ENCODE measurements at places on chromosomes 13 and 19.

GRCh38 chr13:60398379-60398891, 1.4 kb downstream of the TDRD3 start:
- no peak for DNase-seq

GRCh38 chr19:52231154-52231910, 38.1 kb upstream of the ZNF766 start:
- DNase-seq = no peak

- no peak for DNase-seq
Measured at GRCh38 chr19:44824761-44825160, 15.9 kb downstream of the BCAM start.

DNA sequence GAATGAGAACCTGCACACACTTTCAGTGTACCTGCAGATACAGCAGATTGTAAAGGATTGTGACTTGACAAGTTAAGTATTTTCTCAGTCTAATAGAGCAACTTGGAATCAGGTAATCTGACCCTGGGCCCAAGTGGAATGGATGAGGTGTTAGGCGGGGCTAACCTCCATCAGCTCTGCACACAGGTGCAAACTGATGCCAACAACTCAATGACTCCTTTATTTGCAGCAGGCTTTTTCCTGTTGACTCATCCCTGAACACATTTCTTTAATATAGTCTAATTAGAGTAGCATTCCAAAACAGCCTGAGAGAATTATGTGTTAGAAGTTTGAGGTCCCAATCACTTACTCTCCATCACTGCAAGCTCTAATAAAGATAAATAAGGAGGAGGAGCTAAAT, 48.8 kb downstream of the TPT1 start:
- DNase-seq = no peak

- no peak for DNase-seq
Measured at GRCh38 chr13:101331731-101332130, 84.6 kb downstream of the NALCN start.

GRCh38 chr19:38843175-38843758, 6.5 kb downstream of the HNRNPL start:
- DNase-seq = no peak

DNA sequence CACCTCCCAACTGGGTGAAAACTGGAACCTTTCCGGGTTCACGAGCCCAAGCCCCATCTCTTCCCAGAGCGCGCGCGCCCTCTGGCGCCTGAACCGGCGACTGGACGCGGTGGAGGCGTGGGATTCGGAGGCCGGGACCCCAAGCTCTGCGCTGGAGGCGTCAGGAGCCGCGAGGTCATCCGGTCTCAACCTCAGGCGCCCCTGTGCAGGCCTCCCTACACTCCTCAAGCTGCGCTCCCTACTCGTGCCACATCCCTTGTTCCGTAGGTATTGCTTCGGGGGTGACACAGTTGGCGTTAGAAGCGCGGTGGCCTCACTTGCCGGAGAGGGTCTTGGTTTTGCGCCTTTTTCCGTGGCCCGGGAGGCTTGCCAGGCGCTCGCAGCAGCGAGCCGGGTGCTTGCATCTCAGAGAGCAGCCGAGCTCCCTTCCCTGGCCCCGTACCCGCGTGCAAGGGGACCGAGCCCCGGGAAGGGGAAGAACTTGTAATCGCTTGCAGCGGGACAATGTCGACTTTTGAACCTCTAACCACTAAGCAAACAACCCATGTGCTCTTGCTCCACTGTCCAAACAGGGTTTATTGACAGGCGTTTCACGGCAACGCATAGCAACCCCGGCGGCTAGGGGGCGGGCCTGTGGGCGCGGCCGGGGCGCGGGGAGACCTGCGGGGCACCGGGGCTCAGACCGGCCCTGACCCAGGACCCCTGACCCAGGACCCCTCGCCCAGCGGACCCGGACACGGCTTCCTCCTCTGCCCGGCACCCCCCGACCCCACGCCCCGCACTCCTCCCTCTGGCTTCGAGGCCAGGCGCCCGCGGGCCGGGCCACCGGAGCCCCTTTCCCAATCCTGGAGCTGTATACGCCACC, 8.5 kb downstream of the CDX2 start:
- DNase-seq = no peak
